ENCODE measurements at places on chromosomes 4 and X.

DNA sequence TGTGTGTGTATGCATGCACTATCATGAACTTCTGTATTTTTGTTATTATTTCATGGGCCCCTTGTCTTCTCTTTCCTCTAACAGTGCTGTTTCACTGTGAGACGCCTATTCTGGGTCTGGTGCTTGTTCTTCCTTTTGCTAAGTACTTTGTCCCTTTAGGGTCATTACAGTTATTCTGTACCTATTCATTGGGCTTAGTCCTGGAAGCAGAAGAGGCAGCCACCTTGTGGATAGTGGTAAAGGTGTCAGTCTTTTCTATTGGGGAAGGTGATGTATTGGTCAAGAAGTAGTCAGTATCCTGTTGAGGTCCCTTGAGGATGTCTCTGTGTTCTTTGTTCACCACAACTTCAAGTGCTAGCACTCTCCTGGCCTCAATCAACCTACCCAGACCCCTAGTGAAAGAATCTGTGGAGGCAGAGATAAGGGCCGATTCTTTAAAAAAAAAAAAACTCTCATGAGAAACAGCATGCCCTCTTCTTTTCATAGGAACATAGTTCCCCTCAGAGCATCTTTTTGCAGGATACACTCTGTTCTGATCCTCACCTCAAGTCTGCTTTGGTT, 593.8 kb downstream of the SPRY1 start:
- no peak for DNase-seq

DNA sequence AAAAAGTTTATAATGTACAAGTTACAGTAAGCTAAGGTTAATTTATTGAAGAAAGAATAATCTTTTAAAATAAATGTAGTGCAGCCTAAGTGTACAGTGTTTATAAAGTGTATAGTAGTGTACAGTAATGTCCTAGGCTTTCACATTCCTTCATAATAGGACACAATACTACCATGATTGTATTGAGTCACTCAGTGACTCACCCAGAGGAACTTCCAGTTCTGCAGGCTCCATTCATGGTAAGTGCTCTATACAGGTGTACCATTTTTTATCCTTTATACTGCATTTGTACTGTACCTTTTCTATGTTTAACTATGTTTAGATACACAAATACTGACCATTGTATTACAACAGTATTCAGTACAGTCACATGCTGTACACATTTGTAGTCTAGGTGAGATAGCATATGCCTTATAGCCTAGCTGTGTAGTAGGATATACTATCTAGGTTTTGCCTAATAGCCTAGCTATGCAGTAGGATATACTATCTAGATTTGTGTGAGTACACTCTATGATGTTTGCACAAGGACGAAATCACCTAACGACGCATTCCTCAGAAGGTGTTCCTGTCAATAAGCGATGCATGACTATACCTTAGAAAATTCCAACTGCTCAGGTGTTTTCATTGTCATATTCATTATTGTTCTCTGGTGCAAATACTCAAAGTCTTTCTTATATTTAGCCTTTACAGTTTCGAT, 5.5 kb upstream of the TMEM255A start:
- DNase-seq = no peak

GRCh38 chr4:89539374-89539773, 231.8 kb upstream of the GPRIN3 start:
- no peak for DNase-seq

DNA sequence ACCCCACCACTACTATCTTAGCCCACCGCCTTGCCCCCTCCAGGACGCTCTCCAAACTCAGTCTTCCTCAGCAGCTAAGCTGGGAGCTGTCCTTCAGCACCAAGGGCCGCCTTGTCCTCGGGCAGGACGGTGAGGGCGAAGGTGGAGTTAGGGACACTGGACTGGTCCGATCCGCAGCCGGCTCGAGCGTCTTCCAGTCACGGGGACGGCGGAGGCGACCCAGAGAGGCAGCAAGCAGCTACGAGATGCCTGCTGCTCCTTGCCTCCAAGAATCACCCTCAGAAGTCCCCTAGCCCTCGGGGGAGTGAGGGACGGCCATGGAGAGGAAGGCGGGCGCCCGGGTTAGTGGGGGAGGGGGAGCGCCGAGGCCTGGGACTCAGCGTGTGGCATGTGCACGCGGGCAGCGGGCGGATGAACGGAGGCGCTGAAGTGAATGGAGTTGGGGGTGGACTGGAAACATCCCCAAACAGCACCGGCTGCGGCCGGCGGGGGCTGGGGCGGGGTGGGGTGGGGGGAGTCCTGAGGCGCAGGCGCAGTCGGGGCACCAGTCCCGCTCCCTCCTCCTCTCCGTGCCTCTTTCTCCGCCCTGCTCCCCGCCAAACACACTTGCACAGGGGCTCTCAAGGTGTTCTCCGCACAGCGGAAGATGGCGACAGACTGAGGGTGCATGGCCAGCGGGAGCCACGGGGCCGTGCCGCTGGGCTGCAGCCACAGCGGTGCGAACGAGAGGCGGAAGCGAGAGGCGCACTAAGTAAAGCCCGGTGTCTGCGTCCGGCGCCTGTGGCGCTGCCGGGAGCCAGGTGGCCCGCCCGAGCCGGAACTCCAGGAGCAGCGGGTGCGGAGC, at the start of gene NALF2:
NALF2 (plus strand) TSS at position 545 of the 844 bp plus-strand sequence. CDS start 957 bp downstream, outside the sequence.
- no peak for DNase-seq

- DNase-seq = no peak
Measured at GRCh38 chr4:154618708-154619315, 6.4 kb upstream of the FGG start.

- DNase-seq = no peak
Measured at GRCh38 chr4:613126-613525, 12.2 kb upstream of the PDE6B start.
